Astrocyte of the hippocampus (primary cell): ENCODE measurements at places on chromosomes 2 and 18.

DNA sequence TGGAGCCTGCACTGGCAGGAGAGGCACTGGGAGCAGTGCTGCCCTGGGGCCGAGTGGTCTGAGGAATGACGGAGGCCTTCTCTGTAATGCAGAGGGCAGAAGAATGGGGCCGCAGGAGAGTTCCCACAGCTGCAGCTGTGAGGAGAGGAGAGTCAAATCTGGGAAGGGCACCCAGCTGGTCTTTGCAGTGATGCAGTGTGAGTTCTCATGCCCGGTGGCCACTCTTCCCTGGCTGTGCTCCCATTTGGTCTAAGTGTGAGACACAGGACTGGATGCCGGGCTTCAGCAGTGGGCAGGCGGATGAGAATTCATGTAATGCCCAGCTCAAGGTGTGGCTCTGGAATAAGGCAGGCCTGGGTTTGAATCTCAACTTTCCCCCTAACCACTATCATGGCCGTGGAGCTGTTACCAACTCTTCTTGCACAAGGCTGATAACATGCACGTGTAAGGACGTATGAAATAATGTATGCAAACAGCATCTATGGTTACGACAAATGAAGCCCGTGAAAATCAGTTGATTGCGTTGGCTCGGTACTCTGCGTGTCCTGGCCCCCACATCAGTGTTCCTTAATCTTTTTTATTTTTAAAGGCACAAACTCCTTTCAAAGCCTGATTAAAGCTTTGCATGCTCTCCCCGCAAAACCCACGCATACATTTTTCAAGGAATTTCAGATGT lies 71.6 kb downstream of the ACKR3 start:
- no peak for DNase-seq

GRCh38 chr2:160812830-160813505 lies 319.4 kb upstream of the RBMS1 start:
- no peak for DNase-seq

DNA sequence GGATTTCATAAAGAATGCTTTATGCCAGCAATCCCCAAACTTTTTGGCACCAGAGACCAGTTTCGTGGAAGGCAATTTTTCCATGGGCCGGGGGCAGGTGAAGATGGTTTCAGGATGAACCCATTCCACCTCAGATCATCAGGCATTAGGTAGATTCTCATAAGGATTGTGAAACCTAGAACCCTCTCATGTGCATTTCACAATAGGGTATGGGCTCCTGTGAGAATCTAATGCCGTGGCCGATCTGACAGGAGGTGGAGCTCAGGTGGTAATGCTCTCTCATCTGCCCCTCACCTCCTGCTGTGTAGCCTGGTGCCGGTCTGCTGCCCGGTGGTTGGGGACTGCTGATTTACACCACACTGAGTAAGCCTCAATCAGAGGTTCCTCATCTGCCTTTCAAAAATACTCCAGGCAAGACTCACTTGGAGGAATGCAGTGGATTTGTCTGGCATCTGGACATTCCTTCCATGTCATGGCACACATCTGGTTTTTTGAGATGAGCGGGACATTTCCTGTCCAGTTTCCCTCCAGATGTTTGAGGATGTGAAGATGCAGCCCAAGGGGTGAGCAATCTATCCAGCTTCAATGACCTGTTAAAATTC lies 185.8 kb downstream of the VAPA start:
- DNase-seq: no peak

- peak; percentile 51 for DNase-seq
These were observed 722 bp downstream of the MAP4K4 start for GRCh38 chr2:101698014-101698843.

DNA sequence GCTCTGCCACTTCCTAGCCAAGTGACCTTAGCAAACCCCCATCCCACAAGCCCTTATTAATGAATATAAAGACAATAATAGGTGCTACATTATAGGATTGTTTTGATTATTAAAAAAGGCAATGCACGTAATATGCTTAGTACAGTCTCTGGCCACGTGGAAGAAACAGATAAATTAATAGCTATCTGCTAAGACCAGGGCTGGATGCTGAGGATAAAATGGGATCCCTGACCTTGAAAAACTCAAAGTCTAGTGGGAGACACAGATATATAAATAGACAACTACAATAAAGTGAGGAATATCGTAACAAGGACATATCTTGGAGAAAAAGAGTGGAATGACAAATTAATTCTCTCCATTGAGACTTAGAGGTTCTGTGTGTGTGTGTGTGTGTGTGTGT lies 29.9 kb upstream of the PARD3B start:
- no peak for DNase-seq

DNA sequence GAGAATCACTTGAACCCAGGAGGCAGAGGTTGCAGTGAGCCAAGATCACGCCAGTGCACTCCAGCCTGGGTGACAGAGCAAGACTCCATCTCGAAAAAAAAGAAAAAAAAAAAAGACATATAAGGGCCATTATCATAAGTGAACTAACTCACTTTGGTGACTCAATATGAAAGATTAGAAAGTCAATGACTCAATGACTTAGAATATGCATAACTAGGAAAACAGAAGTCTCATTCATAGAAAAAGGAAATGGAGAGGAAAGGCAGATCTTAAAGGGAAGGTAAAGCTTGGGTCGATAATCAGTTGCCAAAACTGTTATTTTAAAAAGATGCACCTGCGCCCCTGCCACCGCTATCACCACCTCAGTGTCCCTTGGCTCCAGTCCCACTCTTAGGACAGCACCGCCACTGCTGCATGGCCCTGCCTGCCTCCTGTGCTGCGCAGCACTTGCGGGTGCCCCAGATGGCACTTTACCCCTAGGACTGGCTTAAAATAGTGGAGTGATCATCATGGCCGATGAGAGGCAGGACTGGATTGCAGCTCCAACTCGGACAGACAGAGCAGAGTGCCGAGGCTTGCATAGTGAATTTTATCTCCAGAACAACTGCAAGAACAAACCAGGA lies 54.7 kb downstream of the INO80D start:
- no peak for DNase-seq

DNA sequence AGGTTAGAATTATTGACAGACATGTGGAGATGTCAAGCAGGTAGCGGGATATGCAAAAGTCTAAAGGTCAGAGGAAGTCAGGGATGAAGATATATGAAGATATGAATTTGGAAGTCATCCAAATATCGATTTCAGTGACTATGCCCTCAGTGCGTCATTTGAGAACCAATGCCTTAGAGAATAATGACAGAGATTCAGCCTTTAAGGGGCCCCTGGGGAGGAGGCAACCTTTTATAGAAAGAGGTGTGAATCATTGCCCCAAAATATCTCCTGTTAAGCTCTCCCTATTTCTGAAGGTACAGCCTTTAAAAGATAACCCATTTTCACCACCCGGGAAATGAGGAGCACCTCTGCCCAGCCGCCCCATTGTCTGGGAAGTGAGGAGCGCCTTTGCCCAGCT lies 223.4 kb downstream of the NCKAP5 start:
- DNase-seq: no peak

GRCh38 chr2:143193121-143193520 lies 63.9 kb downstream of the ARHGAP15 start:
- no peak for DNase-seq

- DNase-seq: peak; percentile 92
These were observed 24.6 kb downstream of the NRP2 start for GRCh38 chr2:205706769-205707381.

DNA sequence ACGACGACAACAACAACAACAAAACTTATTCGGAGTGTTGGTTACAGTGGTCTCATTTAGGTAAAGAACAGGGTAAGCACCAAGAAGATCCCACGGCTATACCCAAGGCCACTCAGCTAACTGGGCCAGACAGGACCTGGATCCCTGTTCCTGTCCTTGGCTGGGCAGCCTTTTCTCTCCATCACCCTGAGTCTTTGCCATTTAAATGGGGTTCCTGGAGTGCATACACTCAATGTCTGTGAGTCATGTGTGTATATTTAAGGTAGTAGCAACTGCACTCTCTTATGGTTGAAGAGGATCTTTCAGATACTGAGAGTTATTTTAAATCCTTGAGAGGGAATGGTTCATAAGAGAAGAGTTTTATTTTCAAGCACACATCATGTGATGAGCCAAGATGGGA lies 35.3 kb downstream of the ADCYAP1 start:
- no peak for DNase-seq

GRCh38 chr2:62999905-63000304 lies 50.7 kb upstream of the OTX1 start:
- peak; percentile 84 for DNase-seq

DNA sequence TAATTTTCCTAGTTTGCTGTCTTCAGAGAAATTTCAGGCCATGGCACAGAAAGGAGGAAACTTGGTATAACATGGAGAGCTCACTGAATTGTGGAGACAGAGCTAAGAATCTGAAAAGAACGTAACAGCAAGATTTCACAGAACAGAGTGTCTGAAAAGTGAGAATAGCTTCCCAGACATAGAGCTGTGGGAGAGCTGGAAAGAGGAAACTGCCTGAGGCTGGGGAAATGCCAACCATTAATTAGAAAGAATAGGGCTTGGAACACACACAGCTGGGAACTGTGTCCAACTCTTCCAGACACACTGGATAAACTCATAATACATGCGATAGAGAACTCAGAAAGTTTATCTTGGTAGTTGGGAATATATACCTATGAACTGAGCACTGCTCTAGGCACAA lies 51.6 kb upstream of the KYNU start:
- peak; percentile 70 for DNase-seq

DNA sequence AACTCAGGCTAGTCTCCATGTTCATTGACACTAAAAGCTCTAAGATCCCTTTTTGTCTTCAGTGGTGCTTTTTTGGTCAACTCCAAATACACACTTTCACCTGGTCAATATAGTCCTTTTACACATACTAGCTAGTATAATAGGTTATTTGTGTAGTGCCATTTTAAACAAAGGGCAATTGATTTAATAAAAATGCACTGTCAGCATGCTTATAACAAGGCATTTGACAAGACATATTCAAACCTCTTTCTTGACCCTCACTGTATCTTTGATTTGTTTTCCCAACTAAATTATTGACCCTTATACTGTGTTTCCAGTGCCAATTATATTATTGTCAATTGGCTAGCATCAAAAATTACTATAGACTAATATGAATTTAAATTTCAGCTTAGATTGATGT lies 1117.6 kb upstream of the DDX18 start:
- no peak for DNase-seq

GRCh38 chr2:37713258-37713700 lies 41.8 kb upstream of the CDC42EP3 start:
- DNase-seq: peak; percentile 78

GRCh38 chr2:196836440-196836839 lies 27.3 kb upstream of the C2orf66 start:
- no peak for DNase-seq

DNA sequence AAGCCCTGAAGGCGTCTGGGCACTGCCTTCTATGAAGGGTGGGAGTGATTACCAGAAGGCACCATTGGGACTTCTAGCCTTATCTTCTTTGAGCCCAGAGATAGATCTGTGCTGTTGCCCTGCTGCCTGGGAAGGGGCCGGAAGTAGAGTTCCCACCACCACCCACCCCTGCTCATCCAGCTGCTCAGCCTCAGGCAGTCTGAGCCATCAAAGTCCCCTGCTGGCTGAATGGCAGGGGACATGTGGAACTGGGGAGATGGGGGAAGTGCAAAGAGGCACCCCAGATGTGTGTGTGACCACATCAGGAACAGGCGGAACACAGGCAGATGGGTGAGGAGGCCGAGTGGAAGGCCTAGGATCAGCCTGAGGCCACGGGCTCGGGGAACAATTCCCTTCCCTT lies 3.3 kb upstream of the WNT10A start:
- DNase-seq: no peak

GRCh38 chr2:23452853-23453420 lies 68.0 kb downstream of the KLHL29 start:
- peak; percentile 48 for DNase-seq

DNA sequence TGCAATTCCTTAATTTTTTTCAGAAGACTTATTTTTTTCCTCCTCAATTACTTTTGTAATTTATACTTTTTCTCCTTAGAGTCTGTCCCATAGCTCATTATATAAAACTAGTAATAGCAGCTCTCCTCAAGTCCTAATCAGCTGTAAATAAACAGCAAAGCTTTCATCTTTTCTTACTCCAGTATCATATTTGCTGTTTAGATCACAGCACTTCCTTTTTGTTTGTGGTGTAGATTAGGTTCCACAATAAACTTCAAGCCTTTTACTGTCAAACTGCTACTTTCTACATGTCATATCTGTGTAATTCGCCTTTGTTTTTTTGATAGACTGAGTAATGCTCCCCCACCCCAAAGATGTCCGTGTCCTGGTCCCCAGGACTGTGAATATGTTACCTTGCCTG lies 25.5 kb downstream of the GCG start:
- DNase-seq: no peak

DNA sequence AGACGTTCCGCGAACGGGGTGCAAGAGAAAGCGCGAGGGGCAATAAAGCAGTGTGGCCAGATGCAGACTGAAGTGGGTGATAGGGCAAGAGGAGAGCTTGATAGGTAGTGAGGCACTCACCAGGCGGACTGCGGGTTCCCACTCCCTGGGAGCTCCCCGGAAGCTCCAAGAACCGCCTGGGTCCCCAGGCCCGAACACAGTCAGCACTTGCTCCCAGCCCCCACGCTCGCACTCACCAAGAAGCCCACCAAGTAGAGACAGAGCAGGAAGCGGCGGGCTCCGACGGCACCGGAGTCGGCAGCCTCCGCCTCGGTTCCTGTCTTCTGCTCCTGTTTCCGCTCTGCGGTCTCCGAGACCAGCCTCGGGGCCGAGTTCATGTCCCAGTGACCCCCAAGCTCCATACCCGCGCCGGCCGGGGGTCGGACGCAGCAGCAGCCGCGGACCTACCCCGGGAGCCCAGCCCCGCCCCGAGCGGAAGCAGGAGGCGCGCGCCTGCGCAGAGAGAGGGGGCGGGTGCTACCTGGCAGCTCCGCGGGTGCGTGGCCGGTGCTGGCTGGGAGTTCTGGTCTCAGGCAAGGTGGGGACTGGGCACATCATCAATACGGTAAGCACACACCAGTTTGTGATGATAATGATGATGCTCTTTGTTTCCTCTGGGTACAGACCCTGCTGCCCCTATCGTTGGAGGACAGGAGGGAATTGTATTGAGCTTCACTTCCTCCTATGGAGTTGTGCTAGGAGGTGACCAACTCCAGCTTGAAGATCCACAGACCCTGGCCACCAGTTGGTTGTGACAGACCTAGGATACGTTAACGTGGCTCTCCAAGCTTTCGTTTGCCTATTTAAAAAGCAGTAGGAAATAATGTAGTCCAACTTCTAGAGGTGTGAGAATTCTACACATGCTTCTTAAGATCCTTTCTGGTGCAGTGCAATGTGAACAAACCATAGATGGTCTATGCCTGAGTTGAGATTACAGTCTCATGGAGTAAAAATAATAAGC lies 25.1 kb upstream of the TMEM182 start:
- peak; percentile 88 for DNase-seq

- no peak for DNase-seq
These were observed 352.3 kb upstream of the CDH7 start for GRCh38 chr18:65398347-65399075.

- no peak for DNase-seq
These were observed 91.0 kb downstream of the MAPRE2 start for GRCh38 chr18:35132021-35132902.
